ENCODE measurements at places on chromosomes 2 and 18. TPM values are rescaled to one million over a fixed set of nuclear protein-coding genes. Genes with fewer than 3 reads are reported as not detected.

Gene NTSR2
- total RNA-seq = not detected

Gene REG3G
- not detected for total RNA-seq

Gene VWC2L
- total RNA-seq = not detected

Gene EFR3B
- total RNA-seq = 11.8 TPM

Gene C1QL2
- total RNA-seq = 0.69 TPM

Gene NUP35
- total RNA-seq = 62.4 TPM

Gene IL36A
- not detected for total RNA-seq

Gene COBLL1
- 7.4 TPM for total RNA-seq

Gene GRB14
- 16.0 TPM for total RNA-seq

DNA sequence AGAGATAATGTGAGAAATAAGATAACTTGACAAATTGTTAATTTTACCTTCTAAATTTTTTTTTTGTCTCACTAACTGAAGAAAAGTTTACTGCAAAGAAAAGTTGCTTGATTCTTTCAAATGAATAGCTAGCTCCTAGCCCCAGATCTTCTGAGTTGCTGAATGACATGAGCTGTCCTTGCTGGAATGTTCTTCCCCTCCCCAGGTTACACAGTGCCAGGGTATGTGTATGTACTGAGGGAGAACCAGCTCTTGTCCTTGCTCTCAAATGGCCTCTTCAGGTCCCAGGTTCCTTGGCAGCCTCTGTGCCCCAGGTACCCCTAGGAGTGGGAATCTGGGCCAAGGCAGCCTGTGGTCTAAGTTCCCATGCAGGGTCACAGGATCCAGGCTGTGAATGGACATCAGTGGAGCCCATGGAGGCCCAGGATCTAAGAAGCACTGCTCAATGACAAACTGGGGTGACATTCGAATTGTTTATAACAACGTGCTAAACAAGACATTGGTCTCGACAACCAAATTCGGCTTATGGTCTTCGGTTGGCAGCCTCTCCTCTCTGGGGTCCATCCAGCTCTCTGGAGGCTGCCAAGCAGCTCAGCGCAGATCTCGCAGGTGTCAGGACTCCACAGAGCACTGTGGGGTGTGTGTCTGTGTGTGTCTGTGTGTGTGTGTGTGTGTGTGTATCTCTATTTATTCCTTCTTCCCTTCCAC is 17.1 kb upstream of the INO80C start:
- peaks cover 8% of the 10 kb centered on the region for H3K4me1 ChIP-seq
- H3K27me3 ChIP-seq = no peaks in the 10 kb centered on the region
- H3K4me3 ChIP-seq = no peak overlapping the region
- no peak for DNase-seq
- no peak overlapping the region for H3K27ac ChIP-seq

GRCh38 chr2:199734651-199735050 is 116.3 kb downstream of the FTCDNL1 start:
- DNase-seq = no peak
- H3K27ac ChIP-seq = no peak overlapping the region
- H3K36me3 ChIP-seq = no peaks in the 10 kb centered on the region
- no peak overlapping the region for H3K4me3 ChIP-seq
- H3K4me1 ChIP-seq = peaks cover 17% of the 10 kb centered on the region

GRCh38 chr2:116487336-116487735 is 1327.2 kb upstream of the DDX18 start:
- no peak overlapping the region for H3K4me3 ChIP-seq
- no peak for DNase-seq
- no peaks in the 10 kb centered on the region for H3K4me1 ChIP-seq
- H3K27me3 ChIP-seq = no peaks in the 10 kb centered on the region

DNA sequence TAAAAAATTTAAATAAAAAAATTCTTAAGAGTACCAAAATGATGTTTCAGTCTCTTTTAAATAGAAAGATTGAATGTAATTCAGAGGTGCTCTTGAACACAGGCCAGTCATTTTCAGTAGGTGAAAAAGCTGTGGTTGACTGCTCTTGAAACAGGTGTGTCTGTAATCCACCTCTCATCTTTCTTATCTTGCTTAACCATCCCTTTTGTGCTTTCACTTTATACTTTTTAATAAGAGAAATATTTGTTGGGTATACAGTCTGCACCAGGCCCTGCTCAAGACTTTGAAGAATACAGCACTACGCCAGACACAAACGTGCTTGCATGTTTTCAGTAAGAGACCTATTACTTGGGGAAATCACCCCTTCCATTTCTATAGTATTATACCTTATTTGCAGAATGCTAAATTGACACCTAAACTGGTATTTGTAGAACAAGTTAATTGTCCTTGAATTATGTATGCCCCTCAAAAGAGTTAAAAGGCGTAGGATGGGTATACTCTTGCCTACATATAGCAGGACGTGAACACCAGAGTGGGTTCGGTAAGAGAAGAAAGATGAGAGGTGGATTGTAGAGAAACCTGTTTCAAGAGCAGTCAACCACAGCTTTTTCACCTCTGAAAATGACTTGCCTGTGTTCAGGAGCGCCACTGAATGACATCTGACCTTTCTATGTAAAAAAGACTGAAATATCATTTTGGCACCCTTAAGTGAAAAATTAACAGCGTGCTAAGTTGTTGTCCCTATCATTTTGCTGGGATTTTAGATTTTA is 4.0 kb upstream of the RTN4 start:
- H3K27ac ChIP-seq = no peak overlapping the region
- no peak for DNase-seq
- no peaks in the 10 kb centered on the region for H3K36me3 ChIP-seq
- H3K27me3 ChIP-seq = no peaks in the 10 kb centered on the region
- no peak overlapping the region for H3K4me3 ChIP-seq
- H3K4me1 ChIP-seq = peaks cover 20% of the 10 kb centered on the region

DNA sequence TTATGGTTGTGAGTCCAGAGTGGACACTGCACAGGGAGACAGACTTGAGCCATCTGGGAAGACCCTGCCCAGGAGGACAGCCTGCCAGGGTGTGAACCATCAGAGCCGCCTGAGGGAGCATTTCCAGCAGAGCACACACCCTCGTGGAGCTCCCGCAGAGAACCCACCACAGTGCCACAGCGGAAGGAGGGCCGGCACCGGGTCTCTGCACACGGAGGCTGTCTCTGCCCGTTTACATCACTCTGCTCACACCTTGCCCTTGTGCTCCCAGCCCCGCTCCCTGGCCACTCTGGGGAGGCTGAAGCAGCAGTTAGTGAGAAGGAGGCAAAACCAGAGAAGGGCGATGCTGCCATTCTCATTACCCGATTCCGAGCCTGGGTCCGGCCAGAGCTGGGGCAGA is 161.9 kb downstream of the KLHL29 start:
- H3K27me3 ChIP-seq = no peaks in the 10 kb centered on the region
- H3K4me3 ChIP-seq = no peak overlapping the region
- no peak for DNase-seq

- H3K4me3 ChIP-seq = peak overlapping the region; percentile 91
- H3K27ac ChIP-seq = no peak overlapping the region
- peaks cover 24% of the 10 kb centered on the region for H3K4me1 ChIP-seq
- H3K36me3 ChIP-seq = no peaks in the 10 kb centered on the region
- DNase-seq = peak; percentile 77
Measured at GRCh38 chr2:62705859-62706720, 577 bp downstream of the EHBP1 start.

DNA sequence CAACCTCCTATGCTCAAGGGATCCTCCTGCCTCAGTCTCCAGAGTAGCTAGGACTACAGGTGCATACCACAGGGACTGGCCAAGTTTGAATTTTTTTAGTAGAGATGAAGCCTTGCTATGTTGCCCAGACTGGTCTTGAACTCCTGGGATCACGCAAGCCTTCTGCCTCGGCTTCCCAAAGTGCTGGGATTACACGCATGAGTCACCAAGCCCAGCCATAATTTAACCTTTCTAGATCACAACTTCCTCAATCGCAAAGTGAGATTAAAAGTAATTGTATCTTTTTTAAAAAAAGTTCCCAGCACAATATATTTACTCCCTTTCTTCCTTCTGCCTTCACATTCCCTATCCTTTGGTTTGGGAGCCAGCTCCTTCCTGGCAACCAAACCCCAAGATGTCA is 5.8 kb upstream of the PPP1CB start:
- no peak overlapping the region for H3K27ac ChIP-seq
- H3K4me3 ChIP-seq = no peak overlapping the region
- H3K27me3 ChIP-seq = 0 out of 2 replicates have a peak, but pooled peaks cover 5% of the 10 kb centered on the region
- no peaks in the 10 kb centered on the region for H3K36me3 ChIP-seq

GRCh38 chr2:219688560-219689445 is 61.4 kb downstream of the SLC4A3 start:
- no peaks in the 10 kb centered on the region for H3K27me3 ChIP-seq
- no peak overlapping the region for H3K4me3 ChIP-seq
- no peaks in the 10 kb centered on the region for H3K36me3 ChIP-seq

DNA sequence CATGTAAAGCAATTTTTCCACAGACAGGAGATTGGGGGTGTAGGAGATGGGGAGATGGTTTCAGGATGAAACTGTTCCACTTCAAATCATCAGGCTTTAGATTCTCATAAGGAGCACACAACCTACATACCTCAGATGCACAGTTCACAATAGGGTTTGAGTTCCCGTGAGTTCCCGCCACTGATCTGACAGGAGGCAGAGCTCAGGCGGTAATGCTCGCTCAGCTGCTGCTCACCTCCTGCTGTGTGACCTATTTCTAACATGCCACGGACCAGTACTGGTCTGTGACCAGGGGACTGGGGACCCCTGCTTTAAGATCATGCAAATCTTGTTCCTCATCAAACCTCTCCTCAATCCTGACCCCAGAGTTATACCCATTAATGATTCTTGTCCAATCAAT is 70.1 kb downstream of the RPE start:
- H3K27me3 ChIP-seq = no peaks in the 10 kb centered on the region
- H3K4me1 ChIP-seq = no peaks in the 10 kb centered on the region
- H3K36me3 ChIP-seq = no peaks in the 10 kb centered on the region
- H3K27ac ChIP-seq = no peak overlapping the region
- DNase-seq = peak; percentile 54

GRCh38 chr2:83238111-83238510 is 1221.0 kb downstream of the SUCLG1 start:
- H3K4me3 ChIP-seq = no peak overlapping the region
- no peaks in the 10 kb centered on the region for H3K4me1 ChIP-seq
- no peak overlapping the region for H3K27ac ChIP-seq
- no peaks in the 10 kb centered on the region for H3K36me3 ChIP-seq
- DNase-seq = no peak

- no peak overlapping the region for H3K4me3 ChIP-seq
- no peaks in the 10 kb centered on the region for H3K4me1 ChIP-seq
- H3K27ac ChIP-seq = no peak overlapping the region
- no peaks in the 10 kb centered on the region for H3K27me3 ChIP-seq
- no peak for DNase-seq
Measured at GRCh38 chr2:12034382-12034781, 287.9 kb downstream of the LPIN1 start.

DNA sequence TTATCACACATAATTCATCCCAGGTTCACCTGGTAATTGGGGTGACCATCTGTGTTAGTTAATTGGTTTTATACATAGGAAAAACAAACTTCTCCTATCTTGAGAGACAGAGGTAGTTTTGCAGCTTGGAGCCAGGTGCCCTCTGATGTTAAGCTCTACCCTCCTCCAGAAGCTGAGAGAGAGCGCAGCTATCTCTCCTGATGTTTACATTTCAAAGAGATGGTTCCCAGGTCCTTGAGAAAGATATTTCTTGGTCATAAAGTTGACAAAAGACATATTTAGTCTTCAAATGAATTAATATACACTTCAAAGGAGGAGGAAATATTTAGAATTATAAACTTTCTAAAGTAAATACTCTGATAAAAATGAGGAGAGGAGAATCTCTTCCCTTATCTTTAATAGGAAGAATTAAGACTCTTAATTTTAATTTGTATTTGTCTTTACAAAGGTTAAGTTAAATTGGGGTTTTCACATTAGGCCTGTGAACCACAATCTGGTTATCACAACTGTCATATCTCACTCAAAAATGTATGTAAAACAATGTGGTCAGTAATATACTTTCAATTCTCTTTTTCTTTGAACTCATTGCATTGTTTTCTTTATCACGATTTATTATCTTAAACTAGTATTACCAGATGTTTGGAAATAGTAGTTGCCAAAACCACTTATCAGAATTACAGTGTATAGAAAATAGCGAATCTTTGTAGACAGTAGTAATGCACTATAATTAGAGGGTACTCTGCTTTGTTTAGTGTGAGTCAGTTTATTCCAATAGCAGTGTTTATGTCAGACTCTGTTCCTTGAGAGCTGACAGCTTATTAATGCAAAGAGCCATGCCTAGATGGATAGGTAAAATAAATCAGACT is 26.8 kb downstream of the SERPINB4 start:
- peaks cover 9% of the 10 kb centered on the region for H3K4me1 ChIP-seq
- no peak overlapping the region for H3K4me3 ChIP-seq
- no peaks in the 10 kb centered on the region for H3K27me3 ChIP-seq
- H3K36me3 ChIP-seq = no peaks in the 10 kb centered on the region

DNA sequence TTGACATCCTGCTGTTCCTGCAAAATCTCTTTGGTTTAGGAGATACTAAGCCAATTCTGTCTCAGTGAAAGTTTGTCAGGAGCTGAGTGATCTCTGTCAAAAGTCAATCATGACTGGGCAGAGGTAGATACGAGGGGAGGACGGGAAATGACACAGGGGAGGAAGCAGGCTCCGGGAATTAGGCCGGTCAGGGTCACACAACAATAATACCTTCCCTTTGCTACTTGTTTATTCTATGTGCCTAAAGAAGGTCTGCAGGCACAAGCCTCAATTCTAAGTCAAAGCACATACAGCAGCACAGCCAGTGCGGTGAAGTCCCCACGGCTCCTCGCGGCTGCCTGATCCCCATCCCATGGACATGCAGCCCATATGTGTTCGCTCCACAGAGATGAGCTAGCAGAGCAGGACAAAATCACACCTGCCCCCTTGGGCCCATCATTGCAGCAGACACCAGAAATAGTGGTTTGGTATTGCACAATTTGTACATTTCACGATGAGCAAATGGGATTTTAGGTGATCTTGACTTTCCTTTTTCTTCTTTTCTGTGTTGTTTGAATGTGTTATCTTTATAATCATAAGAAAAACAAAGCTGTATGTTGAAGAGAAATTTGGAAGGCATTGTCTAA is 141.4 kb downstream of the VAPA start:
- no peak overlapping the region for H3K27ac ChIP-seq
- 0 out of 2 replicates have a peak, but pooled peaks cover 2% of the 10 kb centered on the region for H3K4me1 ChIP-seq
- H3K27me3 ChIP-seq = no peaks in the 10 kb centered on the region
- DNase-seq = no peak
- H3K4me3 ChIP-seq = no peak overlapping the region

- no peaks in the 10 kb centered on the region for H3K4me1 ChIP-seq
- H3K27me3 ChIP-seq = no peaks in the 10 kb centered on the region
- H3K4me3 ChIP-seq = no peak overlapping the region
- H3K36me3 ChIP-seq = no peaks in the 10 kb centered on the region
- no peak for DNase-seq
Measured at GRCh38 chr18:74906184-74906583, 302.8 kb downstream of the PTGR3 start.

GRCh38 chr18:67672155-67672554 is 155.6 kb upstream of the DSEL start:
- H3K27ac ChIP-seq = no peak overlapping the region
- peaks cover 6% of the 10 kb centered on the region for H3K4me1 ChIP-seq
- H3K4me3 ChIP-seq = no peak overlapping the region
- H3K36me3 ChIP-seq = no peaks in the 10 kb centered on the region
- no peak for DNase-seq

DNA sequence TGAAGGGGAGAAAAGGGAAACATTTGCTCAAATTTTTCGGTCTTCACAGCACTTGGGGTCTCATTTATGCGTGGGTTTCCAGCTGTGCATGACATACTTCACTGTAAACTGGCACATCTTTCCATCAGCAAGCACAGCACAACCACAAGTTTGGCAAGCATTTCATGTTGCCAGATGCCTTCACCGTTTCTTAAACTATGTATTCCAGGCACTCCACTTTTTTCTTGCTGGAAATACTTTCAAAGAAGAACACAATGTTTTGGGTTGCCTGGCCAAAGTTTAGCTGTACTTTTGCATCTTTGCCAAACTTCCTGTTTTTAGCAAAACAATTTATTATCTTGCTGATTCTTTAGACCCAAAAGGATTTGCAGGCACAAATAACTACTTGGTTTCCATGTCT is 194.6 kb upstream of the MEIS1 start:
- DNase-seq = no peak
- no peaks in the 10 kb centered on the region for H3K27me3 ChIP-seq
- no peak overlapping the region for H3K4me3 ChIP-seq
